ENCODE measurements at places on chromosomes 11 and 22. TPM values are rescaled to one million over a fixed set of nuclear protein-coding genes. Genes with fewer than 3 reads are reported as not detected.

DNA sequence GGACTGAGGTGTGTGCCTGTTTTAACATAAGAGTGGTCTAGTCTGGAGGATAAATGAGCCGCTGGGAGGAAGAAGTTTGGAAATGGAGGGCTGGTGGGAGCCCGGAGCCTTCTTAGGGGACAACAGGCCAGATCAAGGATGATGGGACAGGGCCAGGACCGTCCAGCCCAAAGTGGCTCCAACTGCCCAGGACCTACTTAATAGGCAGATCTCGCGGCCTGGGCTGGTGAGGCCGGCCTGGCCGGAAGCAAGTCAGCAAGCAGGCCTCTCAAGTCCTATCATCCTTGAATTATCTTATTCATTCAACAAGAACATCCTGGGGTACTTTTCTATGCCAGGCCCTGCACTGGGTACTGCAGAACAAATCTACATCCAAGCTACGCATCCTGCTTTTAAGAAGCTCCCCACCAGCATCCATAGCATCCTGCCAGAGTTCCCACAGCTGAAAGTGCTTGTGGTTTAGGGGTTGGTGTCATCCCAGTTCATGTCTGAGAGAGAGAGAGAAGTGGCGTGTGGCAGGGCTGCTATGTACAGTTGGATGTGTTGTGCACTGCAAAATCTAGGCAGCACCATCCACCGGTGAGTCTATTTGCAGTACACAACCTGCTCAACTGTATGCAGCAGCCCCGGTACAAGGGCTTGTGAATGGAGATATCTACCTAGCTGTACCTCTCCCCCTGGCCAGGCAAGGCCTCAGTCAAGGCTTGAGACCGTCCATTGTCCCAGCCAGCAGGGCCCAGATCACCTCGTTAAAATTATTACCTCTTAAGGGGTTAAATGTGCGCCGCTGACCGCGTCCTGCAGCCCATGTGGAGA lies 82.1 kb downstream of the FBLN1 start:
- DNase-seq: peak; percentile 72

GRCh38 chr11:12007769-12008737 lies at the start of gene DKK3:
DKK3 (minus strand) TSS chr11:12008626; CDS start chr11:12008582, 44 bp downstream.
- DNase-seq: peak; percentile 81

The CARD10 gene
- 12.7 TPM for total RNA-seq

The POU2AF2 gene
- total RNA-seq: not detected

The SLC25A45 gene
- 4.1 TPM for total RNA-seq

The BATF2 gene
- total RNA-seq: 0.29 TPM

The SHISAL1 gene
- total RNA-seq: 52.5 TPM

The TIGD3 gene
- not detected for total RNA-seq
